T-helper 2 cell (primary cell): ENCODE measurements at places on chromosomes 3 and 15.

- DNase-seq = no peak
Observed at GRCh38 chr3:195884691-195885035, 23.7 kb downstream of the TNK2 start.

DNA sequence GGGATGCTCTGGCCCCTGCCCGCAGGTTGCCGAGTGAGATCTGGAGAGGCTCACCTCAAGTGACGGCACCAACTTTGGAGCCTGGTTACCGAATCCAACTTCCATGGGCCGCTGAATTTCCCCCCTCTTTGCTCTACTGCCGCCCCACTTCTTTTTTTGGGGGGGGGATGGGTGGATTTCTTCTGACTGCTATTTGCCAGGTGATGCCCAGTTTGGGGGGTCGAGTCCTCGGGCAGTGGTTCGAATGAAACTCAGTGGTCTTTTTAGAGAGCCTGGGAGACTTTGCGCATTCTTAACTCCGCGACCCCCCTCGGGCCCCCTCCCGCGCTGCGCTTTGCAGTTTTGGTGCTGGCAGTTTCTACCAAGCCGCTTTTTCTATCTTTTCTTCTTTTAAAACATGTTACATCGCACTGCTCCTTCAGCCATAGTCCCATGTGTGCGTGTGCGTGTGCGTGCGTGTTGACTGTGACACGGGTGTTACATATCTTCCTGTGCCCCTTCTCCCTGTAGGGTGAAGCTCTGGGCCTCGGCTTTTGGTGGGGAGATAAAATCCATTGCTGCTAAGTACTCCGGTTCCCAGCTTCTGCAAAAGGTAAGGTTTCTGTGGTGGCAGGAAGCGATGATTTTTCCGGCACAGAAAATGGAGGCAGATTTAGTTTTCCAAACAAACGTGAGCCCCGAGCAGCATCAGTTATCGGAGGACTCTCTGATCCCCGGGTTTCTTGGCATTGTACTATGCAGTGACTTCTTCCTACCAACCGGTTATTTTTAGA, 837 bp downstream of the CACNA2D3 start:
- no peak for DNase-seq

DNA sequence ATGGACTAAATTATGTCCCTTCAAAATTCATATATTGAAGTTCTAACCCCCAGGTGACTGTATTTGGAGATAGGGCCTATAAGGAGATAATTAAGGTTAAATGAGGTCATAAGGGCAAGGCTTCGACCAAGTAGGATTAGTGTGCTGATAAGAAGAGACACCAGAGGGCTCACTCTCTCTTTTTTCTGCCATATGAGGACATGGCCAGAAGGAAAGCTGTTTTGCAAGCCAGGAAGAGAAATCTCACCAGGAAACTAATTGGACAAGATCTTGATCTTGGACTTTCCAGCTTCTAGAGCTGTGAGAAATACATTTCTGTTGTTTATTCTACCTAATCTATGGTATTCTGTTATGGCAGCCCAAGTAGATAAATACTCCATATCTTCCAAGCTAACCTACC, 503.6 kb upstream of the NAALADL2 start:
- no peak for DNase-seq

DNA sequence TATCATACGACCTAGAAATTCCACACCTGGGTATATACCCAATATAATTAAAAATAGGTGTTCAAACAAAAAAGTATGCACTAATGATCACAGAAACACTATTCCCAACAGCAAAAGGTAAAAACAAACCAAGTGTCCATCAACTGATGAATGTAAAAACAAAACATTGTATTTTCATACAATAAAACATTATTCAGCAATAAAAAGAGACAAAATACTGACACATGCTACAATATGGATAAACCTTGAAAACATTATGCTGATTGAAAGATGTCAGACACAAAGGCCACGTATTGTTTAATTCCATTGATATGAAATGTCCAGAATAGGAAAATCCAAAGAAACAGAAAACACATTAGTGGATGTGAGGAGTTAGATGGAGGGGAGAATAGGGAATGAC, 71.0 kb downstream of the RPL22L1 start:
- DNase-seq = no peak

GRCh38 chr3:108588601-108589000, 637 bp downstream of the CIP2A start:
- DNase-seq = no peak

- peak; percentile 56 for DNase-seq
Observed at GRCh38 chr3:10223676-10224639, 24.3 kb upstream of the TATDN2 start.

- peak; percentile 52 for DNase-seq
Observed at GRCh38 chr3:108125550-108126071, 34.8 kb upstream of the CD47 start.

DNA sequence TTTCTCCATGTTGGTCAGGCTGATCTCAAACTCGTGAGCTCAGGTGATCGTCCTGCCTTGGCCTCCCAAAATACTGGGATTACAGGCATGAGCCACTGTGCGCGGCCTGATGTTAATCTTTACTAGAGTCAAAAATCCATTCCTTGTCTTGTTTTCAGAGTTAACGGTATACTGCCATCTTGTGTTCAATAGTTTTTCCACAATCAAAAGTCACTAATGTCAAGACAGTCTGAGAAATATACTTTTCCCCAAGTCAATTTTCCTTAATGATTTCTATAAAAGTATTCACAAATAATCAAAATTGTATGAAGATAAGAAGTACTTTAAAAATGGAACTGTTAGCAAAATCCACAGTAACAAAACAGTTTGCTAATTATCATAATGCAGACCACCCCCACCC, 8.5 kb downstream of the CRBN start:
- DNase-seq = no peak

DNA sequence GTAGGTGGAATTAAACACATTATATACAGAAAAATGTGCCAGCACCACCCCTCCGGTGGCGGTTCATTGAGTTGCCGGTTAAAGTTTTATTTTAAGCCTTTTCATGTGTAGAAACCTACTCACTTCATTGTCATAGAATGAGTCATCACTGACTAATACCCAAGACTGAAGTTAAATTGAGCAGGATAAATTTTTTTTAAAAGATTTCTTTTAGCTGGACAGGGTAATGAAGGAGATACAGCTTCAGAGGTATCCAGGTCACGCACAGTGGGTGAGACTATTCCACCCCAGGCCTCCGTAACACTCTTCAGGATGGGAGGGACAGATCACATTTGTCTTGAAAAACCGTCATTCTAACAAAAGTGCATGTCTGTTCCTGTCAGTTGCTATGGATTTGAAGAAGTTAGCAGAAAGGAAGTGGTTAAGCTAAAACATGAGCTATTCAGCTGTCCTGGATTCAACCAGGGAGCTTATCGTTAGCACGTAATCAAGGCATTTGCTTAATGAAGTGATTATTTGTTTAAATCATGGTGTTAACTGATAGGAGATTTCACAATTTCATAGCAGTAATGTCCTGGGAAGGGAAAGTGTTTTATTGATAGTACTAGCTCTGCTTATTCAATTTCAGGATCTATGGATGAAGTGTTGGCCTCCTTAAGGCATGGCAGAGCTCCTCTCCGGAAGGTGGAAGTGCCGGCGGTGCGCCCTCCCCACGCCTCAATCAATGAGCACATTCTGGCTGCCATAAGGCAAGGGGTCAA, 23.4 kb downstream of the WHAMM start:
- DNase-seq = no peak

- no peak for DNase-seq
Observed at GRCh38 chr3:102410616-102411015, 24.2 kb upstream of the ZPLD1 start.

DNA sequence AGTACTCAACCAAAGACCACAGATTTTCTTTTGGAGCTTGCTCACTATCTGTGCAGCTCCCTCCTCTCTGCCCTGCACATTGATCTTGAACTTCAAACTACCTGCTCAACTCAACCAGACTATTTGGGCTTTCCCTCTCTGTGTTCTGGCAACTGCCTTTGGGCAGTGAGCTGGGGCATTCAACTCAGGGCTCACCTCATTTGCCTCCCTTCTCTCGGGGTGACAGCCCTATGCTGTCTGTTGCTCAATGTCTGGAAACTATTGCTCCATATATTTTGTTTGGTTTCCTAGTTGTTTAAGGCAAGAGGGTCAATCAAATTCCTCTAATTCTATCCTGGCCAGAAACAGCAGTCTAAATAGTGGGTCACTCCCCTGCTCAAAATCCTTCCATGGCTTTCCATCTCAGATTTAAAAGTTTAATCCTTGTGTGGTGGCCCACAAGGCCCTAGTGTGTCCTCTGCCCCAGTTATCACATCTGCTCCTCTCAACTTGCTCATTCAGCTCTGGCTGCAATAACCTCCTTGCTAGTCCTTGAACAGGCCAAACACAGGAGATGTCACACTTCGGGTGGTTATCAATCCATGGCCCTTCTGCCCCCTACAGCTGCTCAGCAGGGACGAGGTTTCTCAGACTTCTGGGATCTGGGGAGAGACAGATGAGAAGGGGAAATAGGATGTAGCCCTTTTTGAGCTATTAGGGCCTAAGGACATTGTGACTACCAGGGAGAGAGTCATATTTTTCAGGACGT, 67.8 kb downstream of the SNRK start:
- no peak for DNase-seq

DNA sequence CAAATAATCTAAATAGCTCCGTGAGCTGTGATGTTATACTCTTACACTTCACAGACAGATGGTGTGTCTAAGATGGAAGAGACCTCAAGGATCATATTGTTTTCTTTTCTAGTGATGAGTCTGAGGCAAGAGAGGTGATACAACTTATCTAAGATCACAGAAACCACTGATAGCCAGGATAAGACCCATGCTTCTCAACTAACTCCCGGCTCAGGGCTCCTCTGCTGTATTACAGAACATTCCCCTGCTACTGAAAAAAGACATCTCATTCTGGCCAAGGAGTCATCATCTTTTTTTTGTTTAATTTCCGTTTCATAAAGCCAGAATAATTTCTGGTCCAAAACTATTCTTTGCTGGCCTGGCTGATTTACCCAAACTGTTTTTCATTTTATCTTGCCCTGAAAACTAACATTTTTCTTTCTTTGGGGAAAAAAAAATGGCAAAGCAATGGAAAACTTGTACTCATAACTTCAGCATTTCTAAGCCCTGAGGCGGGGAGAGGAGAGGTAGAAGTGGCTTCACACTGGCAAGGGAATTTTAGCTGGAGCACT, 46.9 kb upstream of the GAP43 start:
- DNase-seq = no peak

- DNase-seq = no peak
Observed at GRCh38 chr3:128317698-128318231, 148.9 kb downstream of the DNAJB8 start.

DNA sequence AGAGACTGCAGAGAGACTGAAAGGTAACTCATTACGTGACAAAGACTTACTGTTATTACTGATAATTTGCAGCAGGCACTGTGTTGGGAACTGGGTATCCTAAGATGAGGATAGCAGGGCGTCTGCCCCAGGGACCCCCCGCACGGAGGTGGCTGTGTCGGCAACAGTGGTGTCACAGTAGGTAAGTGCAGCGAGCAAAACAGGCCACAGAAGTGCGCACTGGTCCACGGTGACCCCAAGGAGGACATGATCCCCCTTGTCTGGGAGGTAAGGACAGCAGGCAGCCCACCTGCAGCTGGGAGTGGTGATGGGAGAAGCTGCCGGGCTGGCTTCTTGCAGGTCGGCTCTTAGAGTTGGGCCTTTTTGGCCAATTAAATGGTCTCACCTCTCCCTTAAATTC, 82.9 kb downstream of the FAM43A start:
- DNase-seq = no peak
